ENCODE measurements at places on chromosomes 2 and 18. TPM values are rescaled to one million over a fixed set of nuclear protein-coding genes. Genes with fewer than 3 reads are reported as not detected.
A peak's percentile ranks its signal among the peaks of the same experiment; 100 is the strongest.

DNA sequence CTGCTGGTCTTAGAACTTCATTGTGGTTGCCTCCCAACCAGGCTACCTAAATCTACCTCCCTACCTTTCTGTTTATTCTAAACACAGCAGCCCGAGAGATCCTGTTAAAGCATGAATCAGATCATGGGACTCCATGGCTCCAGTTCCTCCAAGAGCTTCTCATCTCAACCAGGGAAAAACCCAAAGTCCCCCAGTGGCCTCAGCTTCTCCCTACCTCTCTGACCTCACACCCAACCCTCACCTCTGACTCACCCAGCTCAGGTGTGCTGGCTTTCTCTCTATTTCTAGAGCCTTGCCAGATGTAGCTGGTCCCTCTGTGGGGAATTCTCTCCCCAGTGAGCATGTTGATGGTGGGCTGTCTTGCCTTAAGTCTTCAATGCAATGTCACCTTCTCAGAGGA lies 93.8 kb upstream of the COPS8 start:
- DNase-seq = no peak

- no peak for DNase-seq
Observed at GRCh38 chr2:226077031-226077430, 677.5 kb downstream of the NYAP2 start.

DNA sequence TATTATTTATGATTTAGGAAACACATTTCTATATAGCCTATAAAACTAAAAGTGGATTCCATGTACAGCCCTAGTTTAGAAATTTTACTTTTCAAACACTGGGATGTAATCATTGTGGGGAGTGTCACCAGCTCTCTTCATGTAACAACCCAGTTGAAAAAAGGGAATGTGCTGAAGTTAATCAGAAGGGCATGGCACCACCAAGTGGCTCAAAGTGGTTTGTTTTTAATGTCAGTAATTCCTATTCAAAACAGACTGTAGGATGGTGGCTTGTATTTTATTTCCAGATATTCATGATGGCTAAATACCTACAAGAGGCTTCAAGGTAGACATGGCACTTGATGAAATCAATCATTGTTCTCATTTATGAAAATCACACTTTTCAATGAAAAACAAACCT lies 58.1 kb upstream of the TMEM182 start:
- DNase-seq = peak; percentile 47

GRCh38 chr18:78191276-78191675 lies 788.3 kb upstream of the SALL3 start:
- no peak for DNase-seq

GRCh38 chr2:53095664-53096063 lies 671.9 kb upstream of the CHAC2 start:
- no peak for DNase-seq

DNA sequence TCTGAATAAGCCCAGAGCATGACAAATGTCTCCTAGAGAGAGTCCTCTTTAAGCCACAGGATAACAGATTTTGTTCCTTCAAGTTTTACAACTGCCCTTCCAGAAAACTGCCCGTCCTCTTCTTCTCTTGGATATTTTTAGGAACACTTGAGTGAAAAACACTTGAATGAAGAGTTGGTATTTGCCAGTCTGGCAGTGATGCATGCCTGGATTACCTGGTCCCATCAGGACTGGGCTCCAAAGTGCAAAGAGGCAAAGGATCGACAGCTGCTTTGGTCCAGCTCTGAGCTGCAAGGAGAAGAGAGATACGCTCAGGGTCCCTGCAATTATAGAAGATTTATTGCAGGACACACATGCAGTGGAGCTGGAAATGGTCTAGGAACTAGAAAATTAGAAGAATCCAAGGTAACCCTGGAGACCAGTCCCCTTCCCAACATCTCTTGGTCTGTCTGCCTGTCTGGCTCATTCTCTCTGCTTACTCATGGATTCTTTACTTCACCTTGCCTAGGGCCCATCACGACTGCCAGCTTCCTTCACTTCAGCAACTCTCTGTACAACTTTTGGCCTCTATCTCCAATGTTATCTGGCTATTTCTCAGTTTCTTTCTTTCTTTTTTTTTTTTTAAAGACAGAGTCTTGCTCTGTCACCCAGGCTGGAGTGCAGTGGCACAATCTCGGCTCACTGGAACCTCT lies 112.1 kb upstream of the SIX2 start:
- DNase-seq = no peak

GRCh38 chr18:36719630-36720029 lies 109.2 kb downstream of the TPGS2 start:
- no peak for DNase-seq

DNA sequence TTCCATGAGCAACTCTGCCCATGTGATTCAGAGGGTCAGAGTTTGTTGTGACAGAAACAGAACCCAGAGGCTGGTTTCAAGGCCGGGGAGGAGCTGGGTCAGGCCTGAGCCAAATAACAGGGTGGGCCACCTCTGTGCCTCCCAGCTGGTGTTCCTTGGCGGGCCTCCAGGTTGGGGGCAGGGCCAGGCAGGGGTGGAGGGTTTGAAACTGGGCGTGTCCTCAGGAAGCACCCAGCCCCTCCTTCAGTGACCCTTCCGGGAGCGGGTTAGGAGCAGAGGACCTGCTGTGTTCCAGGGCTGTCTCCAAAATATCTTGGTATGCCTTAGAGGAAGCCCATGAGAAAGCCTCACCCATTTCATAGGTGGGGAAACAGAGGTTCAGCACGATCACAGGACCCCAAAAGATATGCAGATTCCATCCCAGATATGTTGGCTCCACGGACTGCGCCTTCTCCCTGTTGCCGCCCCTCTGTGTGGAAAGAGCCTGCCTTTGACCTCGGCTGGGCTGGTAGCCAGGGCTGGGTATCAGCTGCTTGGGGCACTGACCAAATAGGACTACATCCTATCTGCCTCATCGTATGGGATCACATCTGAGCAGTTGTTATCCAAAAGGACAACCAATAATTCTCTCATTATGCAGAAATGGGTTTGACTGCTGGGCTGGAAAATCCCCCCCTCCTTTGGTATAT lies 74.8 kb upstream of the GLI2 start:
- DNase-seq = no peak

DNA sequence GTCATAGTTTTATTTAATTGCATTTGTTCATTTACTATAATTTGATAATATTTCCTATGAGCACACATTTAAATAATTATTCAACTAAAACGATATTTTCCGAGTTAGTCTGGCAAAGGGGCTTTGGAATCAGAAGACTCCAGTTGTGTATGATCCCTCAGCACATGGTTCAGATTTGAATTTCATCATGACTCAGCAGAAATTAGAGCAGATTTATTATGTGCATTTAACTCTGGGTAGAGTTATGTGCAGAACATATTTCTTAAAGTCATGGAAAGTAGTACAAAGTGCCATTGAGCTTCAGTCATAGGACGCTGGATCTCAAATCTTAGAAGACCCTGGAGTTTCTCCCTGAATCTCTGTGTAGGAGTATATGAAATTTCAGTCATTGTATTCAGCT lies 106.7 kb downstream of the ADCYAP1 start:
- DNase-seq = no peak

DNA sequence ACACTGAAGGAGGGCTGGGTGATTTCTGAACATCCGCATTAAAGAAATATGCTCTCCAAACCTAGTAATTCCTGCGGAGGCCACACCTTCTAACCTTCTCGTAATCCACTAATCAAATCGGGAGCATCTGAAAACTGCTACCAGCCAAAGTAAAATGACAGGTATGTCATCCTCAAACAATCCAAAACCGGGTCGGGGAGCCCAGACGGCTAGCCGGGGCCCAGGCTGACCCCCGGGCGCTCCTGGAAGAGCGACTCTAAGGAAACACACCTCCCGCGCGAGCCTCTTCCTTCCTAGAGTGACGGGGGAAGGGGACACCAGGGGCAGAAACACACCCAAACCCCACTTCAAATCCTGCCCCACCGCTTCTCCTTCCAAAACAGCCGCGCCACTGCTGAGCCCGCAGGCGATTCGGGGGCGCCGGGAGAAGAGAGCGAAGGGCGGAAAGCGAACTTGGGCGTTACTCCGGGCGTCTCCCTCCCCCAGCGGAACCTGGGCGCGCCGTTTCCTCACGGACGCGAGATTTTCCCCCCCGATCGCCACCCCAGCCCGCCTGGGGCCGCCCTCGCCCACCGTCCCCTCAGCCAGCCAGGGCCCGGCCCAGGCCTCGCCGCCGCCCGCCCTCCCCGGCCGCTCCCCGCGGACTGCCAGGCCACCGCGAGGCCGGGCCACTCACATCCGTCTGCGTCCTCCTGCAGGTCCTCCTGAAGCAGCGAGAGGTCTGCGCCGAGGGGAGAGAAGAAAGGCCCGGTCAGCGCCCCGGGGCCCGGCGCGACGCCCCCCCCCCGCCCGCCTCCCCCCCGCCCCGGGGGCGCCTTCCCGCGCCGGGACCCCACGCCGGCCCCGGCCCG lies 584 bp downstream of the PPP4R1 start:
- no peak for DNase-seq

- no peak for DNase-seq
Observed at GRCh38 chr2:73063472-73063871, 8.0 kb downstream of the SFXN5 start.

DNA sequence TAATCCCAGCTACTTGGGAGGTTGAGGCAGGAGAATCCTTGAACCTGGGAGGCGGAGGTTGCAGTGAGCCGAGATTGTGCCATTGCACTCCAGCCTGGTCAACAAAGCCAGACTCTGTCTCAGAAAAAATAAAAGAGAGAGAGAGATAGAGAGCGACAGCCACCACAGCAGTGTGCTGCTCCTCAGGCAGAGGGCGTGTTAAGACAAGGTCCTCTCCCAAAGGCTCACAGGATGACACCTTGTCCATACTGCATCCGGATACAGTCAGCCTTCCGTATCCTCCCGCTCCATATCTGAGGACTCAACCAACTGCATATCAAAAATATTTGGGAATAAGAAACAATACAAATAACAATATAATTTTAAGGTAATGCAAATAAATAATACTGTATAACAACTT lies 20.1 kb downstream of the ARL4C start:
- DNase-seq = no peak

DNA sequence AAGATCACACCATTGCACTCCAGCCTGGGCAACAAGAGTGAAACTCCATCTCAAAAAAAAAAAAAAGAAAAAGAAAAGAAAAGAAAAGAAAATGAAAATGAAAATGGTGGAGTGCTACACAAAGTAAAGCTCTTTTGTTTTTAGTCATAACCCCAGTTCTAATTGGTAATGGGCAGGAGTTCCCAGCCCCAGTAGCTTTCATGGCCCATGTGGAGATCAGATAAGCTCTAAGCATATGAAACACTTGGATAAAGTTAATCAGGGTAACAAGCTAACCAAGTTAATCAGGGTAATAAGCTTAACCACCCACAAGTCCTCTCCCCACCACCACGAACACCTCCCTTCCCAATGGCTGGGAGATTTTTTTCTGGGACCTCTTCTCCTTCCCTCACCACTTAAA lies 240.8 kb downstream of the BCL11A start:
- DNase-seq = no peak

- DNase-seq = no peak
Observed at GRCh38 chr18:45670281-45670962, 53.6 kb upstream of the SLC14A1 start.

- DNase-seq = no peak
Observed at GRCh38 chr2:172572981-172573380, 17.1 kb downstream of the PDK1 start.

DNA sequence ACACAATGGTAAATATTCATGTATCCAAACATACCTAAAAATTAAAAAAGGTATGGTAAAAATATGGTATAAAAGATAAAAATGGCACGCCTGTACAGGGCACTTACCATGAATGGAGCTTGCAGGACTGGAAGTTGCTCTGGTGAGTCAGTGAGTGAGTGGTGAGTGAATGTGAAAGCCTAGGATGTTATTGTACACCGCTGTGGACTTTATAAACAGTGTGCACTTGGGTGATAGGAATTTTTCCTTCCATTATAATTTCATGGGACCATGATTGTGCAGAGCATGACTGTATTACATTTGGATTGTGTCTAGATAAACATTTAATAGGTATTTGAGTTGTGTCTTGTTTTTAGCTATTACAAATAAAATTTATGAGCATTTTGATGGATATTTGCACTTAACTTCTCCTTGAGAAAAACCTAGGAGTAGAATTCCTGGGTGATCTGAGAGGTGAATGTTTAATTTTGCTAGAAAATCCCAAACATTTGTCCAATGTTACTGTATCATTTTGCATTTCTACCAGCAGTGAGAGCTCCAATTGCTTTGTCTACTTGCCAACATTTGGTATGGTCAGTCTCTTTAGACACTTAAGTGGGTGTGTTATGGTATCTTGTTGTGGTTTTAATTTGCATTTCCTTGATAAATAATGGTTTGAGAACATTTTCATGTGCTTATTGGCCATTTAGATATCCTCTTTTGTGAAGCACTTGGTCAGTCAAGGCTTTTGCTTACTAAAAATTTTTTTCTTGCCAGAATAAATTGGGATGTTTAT lies 81.7 kb downstream of the BCL2L11 start:
- DNase-seq = no peak

- no peak for DNase-seq
Observed at GRCh38 chr18:45786941-45787340, 38.5 kb upstream of the SIGLEC15 start.

DNA sequence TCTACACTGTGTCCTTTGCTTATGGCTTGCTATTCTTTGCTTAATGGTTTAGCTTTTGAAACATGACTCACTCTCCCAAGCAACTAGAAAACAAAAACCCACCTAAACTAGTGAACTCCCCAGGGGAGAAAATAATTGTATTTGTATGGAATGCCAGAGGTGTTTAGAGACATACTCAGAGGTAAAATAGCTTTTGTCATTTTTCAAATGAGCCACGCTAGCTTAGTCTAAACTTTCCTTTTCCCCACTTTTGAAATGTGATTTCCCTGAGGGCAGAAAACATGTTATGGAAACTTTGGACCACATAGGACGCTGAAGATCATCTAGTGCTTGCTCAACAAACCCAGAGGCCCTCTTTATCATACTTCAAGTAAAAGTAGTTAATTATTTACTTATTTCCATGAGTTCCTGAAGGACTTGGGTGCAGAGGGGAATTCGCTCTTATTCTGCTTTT lies 16.5 kb upstream of the CYTIP start:
- peak; percentile 73 for DNase-seq

- no peak for DNase-seq
Observed at GRCh38 chr18:9400197-9400596, 65.6 kb downstream of the TWSG1 start.

The DRC1 gene
- polyA plus RNA-seq = 0.21 TPM

The CRYBA2 gene
- polyA plus RNA-seq = not detected

The ANKRD30B gene
- not detected for polyA plus RNA-seq

The REG1B gene
- polyA plus RNA-seq = not detected

The HJURP gene
- 102 TPM for polyA plus RNA-seq

The RELCH gene
- polyA plus RNA-seq = 13.5 TPM

The PSMA8 gene
- polyA plus RNA-seq = not detected

The ADD2 gene
- 18.0 TPM for polyA plus RNA-seq

The ANKRD30BL gene
- polyA plus RNA-seq = not detected

The PHLPP1 gene
- polyA plus RNA-seq = 6.5 TPM

The NETO1 gene
- not detected for polyA plus RNA-seq
